Hepatocyte (in vitro differentiated cells): ENCODE measurements at places on chromosomes 5 and 9. TPM values are rescaled to one million over a fixed set of nuclear protein-coding genes. Genes with fewer than 3 reads are reported as not detected.

The MPDZ gene
- total RNA-seq: 43.3 and 45.5 TPM in 2 replicates

The ZNF354C gene
- 7.7 and 9.4 TPM in 2 replicates for total RNA-seq

GRCh38 chr5:142743592-142744441 is 26.4 kb upstream of the ARHGAP26 start:
- no peak for DNase-seq

GRCh38 chr9:110520120-110520701 is 59.3 kb downstream of the SVEP1 start:
- DNase-seq: no peak

DNA sequence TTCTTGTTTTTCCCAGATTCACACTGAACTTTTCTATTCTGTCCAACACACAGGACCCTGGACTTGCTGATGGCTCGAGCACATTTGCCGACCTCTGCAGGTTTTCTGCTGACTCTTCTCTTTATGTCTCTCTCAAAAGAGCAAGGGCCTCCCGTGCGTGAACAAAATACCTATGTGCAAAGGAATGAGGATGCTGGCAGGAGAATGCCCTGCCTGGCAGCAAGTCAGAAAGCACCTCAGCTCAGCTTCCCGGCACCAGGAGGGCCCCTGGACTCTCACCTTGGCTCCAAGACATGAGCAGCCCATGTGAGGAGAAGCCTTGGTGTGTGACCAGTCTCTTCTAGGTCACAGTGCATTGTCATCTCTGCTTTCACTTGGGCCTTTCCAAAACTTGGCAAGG is 36.1 kb downstream of the PAPPA start:
- DNase-seq: peak; percentile 36

- peak; percentile 36 for DNase-seq
Observed at GRCh38 chr9:112334432-112334841, 1.0 kb upstream of the PTBP3 start.

GRCh38 chr9:34046784-34047379 is 1.8 kb downstream of the UBAP2 start:
- DNase-seq: peak; percentile 27

GRCh38 chr9:26457151-26457550 is 435.5 kb downstream of the CAAP1 start:
- no peak for DNase-seq
